ENCODE measurements at places on chromosomes 2 and 18.
A peak's percentile ranks its signal among the peaks of the same experiment; 100 is the strongest.

DNA sequence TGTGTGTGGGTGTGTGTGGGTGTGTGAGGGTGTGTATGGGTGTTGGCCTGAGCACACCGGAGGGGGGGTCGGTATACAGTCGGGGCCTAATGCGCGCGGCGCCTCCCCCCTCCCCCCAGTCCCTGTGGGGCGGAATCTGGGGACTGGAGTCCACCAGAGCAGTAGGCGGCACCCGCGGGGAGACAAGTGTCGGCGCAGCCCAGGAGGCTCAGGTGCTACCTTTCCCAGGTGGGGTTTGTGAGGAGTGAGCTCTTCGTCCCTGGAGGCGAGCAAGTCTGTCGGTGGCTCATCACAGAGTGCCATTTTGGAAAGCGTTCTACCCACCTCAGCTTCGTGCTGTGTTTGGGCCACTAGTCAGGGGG lies 2896.1 kb upstream of the TEKT4 start:
- DNase-seq = no peak

DNA sequence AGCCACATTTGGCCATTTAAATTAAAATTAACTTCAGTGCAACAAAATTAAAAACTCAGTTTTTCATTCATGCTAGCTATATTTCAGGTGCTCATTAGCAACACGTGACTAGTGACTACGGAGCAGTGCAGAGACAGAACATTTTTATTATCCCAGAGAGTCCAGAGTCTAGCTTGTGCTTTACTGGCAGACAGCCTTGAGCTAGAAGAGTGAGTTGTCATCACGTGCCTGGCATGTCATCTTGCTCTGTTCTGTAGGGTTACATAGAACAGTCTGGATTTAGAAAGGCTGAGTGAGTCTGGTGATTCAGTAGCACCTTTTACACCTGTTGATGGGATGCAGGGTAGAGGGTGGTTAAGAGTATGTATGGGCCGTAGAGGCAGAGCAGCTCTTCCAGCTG lies 136.9 kb upstream of the IL1R2 start:
- DNase-seq = no peak

DNA sequence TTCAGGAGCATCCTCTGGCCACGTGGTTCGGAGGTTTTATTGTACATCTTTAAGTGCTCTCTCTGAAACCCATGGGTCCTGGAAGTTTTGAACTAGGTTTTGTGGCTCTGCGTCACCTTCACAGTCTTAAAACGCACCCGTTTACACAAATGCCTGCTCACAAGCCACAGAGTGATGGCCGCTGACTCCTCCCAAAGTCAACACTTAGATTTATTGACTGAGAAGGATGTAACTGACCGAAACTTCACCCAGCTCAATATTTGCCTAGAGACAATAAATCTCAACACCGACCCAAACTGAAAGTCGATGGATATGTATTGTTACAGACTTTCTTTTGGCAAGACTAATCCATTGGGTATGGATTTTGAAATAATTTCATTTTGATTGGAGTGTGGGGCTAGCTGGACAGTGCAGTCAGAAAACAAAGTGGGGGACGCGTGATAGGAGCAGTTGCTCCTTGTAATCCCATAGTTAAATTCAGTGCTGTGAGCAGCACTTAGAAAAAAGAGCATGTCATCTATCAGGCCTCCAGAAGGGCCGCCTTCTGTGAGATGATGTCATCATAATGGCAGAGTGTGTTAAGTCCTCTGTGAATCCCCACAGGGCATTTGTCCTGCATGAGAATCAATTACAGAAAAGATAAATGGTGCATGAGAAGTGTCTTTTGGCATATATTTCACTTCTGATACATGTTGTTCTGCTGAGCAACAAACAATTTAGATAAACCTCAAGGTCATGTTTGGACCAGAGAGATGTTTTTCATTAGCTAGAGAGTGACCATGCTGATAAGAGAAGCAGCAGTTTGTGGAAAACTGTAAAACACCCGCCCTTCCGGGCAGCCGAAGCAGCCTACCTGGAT lies 183.7 kb downstream of the INO80D start:
- DNase-seq = no peak

DNA sequence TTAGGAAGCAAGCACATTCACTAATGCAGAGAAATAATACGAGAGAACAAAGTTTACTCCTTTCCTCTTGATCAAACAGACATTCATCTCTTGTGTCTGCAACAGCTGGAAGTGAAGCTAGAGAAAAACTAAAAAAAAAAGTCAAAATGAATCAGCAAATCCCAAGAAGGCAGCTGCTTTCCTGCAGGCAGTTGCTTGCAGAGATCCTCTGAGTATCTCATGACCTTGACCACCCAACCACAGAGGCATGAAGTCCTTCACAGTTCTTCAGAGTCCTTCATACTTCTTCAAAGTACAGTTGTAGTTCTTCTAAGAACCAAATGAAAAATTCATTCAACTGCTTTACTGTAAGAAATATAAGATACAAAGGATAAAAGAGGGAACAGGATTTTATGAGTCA lies 97.2 kb upstream of the ACVR1C start:
- DNase-seq = no peak

- DNase-seq = no peak
Observed at GRCh38 chr2:138105358-138105757, 141.1 kb downstream of the HNMT start.

DNA sequence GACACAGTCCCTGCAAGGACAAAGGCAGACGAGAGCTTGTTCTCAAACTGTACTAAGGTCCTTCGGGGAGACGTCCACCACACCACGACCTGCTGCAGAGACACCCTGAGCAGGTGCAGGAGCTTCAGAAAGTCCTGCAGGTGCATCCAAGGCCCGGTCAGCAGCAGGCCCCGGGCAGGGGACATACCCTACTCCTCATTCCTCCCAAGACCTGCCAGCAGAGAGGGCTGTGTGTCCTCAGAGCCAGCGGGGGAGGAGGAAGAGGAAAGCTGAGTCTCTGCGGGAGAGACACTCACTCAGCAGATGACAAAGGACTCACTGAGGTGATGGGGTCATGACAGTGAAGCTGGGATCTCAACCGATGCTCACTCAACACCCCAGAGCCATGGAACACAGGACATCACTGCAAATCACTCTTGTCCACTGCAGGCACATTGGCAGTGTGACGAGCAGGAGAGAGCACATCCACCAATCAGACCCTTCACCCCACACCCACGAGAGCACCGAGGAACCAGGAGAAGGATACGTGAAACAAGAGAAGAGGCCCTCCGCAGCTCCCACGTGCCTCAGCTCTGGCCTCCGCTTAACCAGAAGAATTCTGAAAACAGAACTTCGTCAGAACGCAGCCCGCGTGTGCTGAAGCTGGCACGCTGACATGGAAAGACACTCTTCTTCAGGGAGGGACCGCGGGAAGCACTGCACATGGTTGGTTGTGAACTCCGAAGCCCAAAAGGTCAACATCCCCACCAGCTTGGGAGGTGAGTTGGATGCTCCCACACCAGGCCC lies 9.3 kb downstream of the HDAC4 start:
- no peak for DNase-seq

DNA sequence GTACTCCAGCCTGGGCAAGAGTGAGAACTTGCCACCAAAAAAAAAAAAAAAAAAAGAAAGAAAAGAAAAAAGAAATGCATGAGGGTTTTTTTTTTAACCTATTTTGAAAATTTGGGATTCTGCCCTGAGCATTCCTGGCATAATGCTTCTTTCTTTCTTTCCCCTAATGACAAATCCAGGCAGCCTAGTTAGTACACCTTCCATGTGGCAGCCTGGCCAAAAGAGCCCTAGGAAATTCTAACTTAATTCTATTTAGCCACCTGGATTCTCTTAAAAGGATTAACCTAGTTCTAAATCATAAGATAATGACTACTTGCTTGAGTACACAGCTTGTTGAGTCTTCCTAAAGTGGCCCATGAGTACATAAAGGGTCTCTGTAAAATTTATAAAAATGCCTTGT lies 160.1 kb downstream of the THADA start:
- DNase-seq = no peak

DNA sequence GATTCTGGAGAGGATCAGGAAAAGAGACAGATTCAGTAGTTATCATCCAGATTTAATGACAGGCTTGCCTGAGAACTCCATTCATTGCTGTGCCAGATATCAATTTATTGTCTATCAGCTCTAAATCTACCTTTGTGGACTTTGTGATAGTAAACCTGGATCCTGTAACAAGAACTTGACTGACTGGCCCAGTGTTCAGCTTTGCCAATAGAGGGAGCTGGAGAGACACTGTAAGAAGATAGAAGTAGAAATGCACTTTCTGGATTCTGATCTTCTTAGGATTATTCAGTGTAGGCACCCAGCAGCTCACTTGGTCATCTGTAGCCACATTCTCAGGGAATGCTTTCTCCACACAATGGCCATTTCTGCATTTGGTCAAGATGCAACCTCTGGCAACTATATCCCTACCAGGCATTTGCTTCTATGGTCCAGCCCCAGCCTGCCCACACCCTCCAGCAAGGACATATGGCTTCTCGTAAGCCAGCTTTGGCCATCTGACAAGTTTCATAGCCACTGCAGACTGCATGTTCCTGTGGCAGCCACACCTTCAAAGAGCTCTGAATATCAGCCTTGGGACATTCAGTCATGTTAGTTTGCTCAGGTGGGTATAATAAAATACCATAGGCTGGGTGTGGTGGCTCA lies 6.1 kb upstream of the SERPINB8 start:
- DNase-seq = no peak

GRCh38 chr2:190499273-190499672 lies 35.2 kb downstream of the NEMP2 start:
- DNase-seq = no peak

DNA sequence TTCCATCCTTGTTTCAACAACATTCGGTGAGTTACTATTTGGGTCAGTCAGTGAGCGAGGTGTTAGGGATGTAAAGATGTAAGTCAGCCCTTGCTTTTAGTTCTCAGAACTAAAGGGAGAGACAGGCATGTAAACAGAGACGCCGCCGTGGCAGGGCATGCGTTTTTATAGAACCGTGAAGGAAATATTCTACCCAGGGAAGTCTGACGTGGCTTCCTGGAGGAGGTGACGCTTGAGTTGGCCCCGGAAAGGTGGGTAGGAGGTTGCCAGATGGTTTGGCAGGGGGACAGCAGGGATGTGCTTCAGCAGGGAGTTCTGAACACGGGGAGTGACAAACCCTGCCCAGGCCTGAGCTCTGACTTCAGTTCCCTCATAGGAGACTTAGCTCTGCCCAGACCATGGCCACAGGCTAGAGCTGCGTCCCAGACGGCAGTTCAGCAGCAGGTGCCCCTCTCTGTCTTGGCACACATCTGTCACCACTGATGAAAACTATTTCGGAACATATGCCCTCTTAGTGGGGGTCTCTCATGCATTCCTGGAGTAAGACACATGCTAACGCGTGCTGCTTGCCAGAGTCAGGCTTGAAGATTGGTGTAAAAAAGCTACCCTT lies 23.4 kb upstream of the RPL31 start:
- DNase-seq = no peak

DNA sequence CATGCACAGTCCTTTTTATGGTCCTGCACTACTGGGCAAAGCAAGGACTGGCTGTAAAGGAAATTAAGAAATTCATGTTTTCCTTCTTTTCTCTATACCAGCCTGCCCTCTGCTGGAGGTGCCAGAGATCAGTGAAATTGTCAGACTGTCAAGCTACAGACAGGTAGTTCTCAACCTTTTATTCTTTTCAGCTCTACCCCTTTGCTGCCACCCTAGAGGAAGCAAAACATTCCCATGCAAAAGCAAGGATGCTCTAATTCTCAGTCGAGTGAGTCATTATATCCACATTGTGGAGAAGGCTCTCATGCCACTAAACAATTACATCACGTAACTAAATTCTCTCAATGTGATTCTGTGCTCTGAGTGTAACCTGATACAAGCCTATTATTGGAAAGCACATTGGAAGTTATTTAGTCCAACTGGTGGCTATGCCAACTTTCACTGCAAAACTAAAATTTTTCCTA lies 25.0 kb upstream of the RAPGEF4 start:
- peak; percentile 32 for DNase-seq

- DNase-seq = peak; percentile 93
Observed at GRCh38 chr2:219441451-219442255, 7.0 kb downstream of the SPEG start.

GRCh38 chr2:101887328-101887727 lies 104.4 kb upstream of the IL1R2 start:
- no peak for DNase-seq

DNA sequence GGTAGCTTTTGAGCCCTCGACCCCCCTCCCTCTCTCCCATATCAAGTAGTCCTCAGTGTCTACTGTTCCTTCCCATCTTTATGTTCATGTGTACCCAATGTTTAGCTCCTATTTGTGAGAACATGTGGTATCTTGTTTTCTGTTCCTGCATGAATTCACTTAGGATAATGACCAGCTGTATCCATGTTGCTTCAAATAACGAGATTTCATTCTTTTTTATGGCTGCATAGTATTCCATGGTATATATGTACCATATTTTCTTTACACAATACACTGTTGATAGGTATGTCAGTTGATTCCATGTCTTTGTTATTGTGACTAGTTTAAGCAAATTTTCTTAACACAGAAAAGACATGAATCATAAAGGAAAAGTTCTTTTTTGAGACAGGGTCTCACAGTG lies 16.5 kb upstream of the NDUFV2 start:
- no peak for DNase-seq

DNA sequence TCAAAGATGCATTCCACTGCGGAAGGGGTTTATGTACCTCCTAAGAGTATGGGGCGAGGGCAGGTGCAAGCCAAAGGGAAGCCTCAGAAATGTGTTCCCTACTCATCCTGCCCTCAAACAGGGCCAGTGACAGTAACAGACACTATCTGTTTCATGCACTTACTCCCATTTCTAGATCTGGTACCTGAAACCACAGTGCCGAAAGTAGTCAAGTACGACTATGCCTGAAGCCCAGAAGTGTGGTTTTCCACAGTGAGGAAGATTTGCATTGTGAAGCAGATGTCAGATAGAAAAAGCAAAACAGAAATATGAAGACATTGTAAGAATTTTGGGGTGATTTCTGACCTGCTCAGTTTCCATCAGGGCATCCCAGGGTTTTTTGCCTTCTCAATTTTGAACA lies 748.7 kb downstream of the RNF144A start:
- DNase-seq = no peak

GRCh38 chr2:52144590-52144989 lies 1112.7 kb upstream of the NRXN1 start:
- no peak for DNase-seq

DNA sequence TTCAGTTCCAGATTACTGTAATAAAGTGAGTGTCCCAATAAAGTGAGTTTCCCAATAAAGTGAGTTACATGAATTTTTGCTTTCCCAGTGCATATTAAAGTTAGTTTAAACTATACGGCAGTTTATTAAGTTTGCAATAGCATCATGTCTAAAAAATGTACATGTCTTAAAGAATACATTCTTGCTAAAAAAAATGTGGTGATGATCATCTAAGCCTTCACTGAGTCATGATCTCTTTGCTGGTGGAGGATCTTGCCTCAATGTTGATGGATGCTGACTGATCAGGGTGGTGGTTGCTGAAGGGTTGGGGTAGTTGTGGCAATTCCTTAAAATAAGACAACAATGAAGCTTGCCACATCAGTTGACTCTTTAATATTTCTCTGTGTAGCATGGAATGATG lies 664.2 kb downstream of the TDRD15 start:
- no peak for DNase-seq

GRCh38 chr2:100984892-100985307 lies 17.2 kb upstream of the RPL31 start:
- DNase-seq = peak; percentile 59
